ENCODE measurements at places on chromosomes 6 and 20.

DNA sequence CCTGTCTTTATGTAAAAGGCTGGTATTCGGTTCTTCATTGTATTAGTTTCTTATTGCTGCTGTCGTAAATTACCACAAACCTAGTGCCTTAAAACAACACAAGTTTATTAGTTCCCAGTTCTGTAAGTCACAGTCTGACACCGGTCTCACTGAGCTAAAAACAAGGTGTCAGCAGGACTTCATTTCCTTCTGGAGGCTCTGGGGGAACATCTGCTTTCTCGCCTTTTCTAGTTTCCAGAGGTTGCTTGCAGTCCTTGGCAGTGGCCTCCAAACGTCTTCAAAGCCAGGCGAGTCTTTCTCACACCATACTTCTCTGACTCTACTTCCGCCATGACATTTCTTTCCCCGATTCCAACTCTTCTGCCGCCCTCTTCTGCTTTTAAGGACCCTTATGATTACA lies 43.0 kb upstream of the ZFAND3 start:
- no peak for DNase-seq

DNA sequence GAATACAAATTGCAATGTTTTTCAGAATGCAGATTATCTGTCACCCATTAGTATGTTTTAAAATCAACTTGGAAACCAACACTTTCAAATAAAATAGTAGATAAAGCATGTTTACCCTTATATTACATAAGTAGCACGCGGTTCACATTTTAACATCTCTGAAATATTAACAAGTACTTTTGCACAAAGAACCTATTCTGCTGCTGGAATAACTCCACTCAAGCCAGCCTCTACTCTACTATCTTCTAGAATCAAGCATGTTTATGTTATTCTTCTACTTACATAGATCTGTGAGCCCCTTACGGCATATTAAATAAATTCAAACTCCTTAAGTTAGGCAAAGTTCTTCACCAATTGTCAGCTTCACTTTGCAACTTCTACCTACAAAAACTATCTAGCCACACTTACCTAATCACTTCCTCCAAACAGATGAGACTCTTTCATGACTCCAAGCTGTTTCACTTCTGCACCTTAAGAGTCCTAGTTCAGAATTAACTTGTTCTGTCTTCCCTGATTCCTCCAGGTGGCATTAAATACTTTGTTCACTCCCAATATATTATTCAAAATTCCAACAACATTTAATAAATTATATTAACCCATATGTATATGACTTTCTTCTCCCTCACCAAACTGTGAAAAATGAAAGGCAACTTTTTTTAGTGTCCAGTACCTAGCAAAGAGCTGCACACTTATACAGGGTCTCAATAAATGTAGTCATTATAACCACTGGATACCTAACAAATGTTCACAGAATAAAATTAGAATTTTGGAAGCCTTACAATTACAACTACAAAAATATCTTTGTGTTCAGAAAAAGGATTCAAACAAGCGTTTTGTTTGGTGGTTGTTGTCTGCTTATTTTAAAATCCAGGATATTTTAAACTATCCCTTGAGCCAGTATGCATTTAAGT lies 12.1 kb downstream of the CEP85L start:
- no peak for DNase-seq

GRCh38 chr6:159691963-159692287 lies 1.1 kb downstream of the SOD2 start:
- no peak for DNase-seq

- DNase-seq = no peak
Observed at GRCh38 chr6:116190550-116190949, 63.3 kb downstream of the TSPYL4 start.

GRCh38 chr6:37850260-37850659 lies 30.7 kb downstream of the ZFAND3 start:
- DNase-seq = no peak

DNA sequence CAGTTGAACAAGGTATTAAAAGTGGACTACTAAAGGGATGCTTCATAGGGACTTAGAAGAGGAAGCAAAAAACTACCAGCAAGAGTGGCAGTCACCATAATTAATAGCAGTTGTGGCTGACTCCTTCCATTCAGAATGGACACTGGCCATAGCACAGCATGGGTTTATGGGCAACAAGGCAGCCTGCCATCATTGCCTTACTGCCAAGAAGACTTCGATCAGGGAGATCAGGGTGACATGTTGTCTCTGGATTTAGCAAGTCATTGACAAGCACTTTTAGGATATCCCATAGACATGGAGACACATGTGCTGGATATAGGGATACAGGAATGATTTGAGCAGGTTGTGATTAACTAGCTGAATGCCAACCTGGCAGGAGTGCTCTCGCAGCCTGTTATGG lies 35.3 kb upstream of the RIPOR2 start:
- no peak for DNase-seq

- DNase-seq = no peak
Observed at GRCh38 chr6:29705389-29706231, 17.6 kb upstream of the HLA-F start.

DNA sequence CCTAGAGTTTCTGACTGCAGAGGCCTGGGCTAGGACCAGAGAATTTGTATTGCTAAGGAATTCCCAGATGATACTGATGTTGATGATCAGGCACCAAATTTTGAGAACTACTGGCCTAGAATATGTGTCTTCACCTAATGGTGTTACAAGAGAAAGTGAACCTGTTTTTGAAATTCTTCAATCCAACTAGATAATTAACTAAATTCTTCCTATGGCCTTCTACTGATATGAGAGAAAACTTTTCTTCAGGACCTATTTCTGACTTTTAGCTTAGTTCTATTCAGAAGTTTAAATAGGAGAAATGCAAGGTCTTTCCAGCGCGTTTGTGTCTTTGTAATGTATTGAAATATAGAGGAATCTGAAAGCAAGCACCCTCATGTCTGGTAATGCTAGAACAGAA lies 7.3 kb downstream of the NKAIN2 start:
- DNase-seq = no peak

- DNase-seq = no peak
Observed at GRCh38 chr6:91490671-91491301, 903.9 kb upstream of the MAP3K7 start.

GRCh38 chr6:109060571-109060970 lies 34.1 kb downstream of the SESN1 start:
- DNase-seq = no peak

DNA sequence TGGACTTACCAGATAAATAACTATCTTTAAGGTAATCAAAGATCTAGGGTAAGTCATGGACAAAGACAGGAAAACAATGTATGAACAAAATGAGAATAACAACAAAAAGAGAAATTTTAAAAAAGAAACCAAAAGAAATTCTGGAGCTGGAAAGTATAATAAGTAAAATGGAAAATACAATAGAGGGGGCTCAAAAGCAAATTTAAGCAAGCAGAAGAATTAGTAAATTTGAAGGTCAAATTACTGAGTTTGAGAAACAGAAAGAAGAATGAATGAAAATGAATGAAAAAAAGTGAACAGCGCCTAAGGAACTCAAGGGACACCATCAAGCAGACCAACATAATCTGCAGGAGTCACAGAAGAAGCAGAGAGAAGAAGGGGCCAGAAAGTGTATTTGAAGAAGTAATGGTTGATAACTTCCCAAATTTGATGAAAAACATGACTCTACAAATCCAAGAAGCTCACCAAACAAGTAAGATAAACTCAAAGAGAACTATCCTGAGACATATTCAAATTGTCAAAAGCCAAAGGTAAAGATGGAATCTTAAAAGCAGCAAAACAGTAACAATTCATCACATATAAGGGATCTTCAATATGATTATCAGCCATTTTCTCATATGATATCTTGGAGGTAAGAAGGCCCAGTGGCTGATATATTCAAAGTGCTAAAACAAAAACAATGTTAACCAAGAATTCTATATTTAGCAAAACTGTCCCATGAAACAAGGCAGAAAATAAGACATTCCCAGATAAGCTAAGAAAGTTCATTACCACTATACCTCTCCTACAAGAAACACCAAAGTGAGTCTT lies 218.5 kb downstream of the FOXC1 start:
- no peak for DNase-seq

GRCh38 chr6:15401769-15402250 lies 155.9 kb downstream of the JARID2 start:
- DNase-seq = no peak

DNA sequence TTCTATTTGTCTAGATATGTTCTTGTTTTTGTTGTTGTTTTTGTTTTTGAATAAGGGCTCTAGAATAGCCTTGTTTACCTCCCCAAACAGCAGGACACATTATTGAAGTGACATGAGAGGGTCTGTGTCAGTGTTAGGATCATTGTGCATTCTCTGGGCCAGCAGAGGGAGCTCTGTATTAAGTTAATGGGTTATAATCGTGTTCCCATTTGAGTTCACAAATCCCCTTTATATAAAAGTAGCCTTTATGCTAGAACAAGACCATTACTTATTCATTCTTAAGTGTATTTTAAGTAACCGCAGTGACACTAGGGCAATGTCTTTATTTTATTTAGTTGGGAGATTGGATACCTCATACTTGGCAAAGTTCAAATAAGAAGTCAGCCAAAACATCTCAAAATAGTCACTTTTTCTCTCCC lies 44.8 kb downstream of the STK4 start:
- DNase-seq = no peak

GRCh38 chr6:44535967-44536366 lies 148.5 kb downstream of the CDC5L start:
- no peak for DNase-seq

DNA sequence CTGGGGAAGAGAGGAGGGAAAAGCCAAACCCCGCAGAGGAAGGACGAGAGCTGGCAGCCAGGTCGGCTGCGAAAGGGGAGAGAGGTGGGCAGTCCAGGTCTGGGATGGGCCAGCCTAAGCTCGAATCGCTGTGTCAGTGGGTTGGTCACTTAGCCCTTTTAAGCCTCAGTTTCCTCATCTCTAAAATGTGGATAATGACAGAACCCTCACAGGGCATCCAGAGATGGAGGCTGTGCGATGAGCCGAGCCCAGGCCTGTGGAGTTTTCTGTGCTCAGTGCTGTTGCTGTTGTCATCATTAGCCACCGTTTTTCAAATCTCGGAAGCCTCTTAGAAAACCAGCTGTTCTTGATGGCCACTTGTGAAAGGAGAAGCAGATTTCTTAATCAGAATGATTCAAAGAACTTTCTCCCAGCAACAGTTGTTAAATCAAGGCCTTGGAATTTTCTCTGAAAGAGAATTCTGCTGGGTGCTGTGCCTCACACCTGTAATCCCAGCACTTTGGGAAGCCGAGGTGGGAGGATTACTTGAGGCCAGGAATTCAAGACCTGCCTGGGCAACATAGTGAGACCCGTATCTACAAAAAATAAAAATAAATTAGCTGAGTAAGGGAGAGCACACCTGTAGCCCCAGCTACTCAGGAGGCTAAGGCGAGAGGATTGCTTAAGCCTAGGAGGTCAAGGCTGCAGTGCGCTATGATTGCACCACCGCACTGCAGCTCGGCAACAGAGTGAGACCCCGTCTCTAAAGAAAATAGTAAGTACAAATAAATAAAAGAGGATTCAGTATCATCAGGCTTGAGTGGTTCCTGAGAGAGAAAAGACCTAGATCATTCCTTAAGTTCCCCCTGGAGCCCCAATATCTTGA lies 46.3 kb upstream of the ENTPD6 start:
- DNase-seq = no peak

DNA sequence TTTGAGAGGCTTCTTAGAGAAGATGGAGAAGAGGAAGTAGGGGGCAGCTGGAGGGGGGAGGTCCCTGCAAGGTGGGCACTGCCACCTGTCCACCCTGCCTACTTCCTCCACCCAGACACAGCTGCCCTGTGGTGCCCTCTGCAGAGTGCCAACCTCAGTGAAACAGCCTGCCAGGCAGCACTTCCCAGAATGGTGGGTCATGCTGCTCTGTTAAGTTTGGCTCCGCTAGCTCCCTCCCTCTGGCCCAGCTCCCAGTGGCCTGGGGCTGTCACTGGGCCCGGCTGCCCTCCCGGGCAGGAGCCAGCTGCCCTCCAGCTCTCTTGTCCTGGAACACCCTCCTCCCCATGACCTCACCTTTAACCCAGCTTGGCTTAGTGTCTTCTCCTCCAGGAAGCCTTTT lies 5.1 kb upstream of the EPB41L1 start:
- no peak for DNase-seq

DNA sequence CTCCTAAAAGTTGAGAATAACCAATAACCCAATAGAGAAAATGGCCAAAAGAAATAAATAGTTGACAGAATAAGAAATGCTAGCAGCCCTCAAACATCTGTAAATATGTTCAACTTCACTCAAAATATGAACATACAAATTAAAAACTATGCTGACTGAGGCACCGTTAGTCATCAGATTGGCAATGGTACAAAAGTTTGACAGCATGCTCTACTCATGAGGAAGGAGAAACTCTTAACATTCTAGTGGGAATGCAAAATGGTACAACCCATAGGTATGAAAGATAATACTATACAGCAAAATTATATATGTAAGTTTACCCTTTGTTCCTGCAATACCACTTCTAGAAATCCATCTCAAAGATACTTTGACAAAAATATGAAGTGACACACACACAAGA lies 1.6 kb upstream of the ZSCAN12 start:
- no peak for DNase-seq

GRCh38 chr20:18986895-18987580 lies 173.5 kb downstream of the SCP2D1 start:
- DNase-seq = no peak

GRCh38 chr20:347317-347639 lies 367 bp downstream of the NRSN2 start:
- no peak for DNase-seq

DNA sequence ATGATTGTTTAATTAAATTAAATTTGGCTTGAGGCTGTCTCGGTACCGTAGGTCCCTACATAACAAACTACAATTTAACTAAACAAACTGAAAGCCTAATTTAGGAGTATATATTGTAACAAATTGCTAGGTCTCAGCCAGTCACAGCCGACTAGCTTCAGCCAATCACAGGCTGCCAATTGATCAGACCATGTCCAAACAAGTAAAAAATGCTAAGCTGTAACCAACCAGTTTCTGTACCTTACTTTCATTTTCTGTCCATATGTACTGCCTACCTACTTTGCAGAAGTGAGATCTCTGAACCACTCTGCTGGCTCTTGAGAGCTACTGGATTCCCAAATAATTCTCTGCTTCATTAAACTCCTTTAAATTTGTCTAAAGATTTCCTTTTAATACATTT lies 648.0 kb upstream of the GJE1 start:
- DNase-seq = no peak

- no peak for DNase-seq
Observed at GRCh38 chr6:129662980-129663431, 47.0 kb downstream of the ARHGAP18 start.

GRCh38 chr20:25116739-25117458 lies 35.0 kb upstream of the VSX1 start:
- no peak for DNase-seq

GRCh38 chr20:19761326-19761725 lies 3.3 kb downstream of the RIN2 start:
- no peak for DNase-seq

GRCh38 chr6:43921039-43921438 lies 151.0 kb downstream of the VEGFA start:
- DNase-seq = no peak

- no peak for DNase-seq
Observed at GRCh38 chr20:16201191-16201590, 372.1 kb downstream of the KIF16B start.

GRCh38 chr20:34012735-34013134 lies 19.0 kb downstream of the RALY start:
- DNase-seq = no peak

- DNase-seq = no peak
Observed at GRCh38 chr20:3740615-3741301, 8.3 kb downstream of the HSPA12B start.
